Activated CD8-positive, alpha-beta T cell treated with anti-CD3 and anti-CD28 coated beads for 36 hours (primary cell): ENCODE measurements at places on chromosomes 16 and 17. TPM values are rescaled to one million over a fixed set of nuclear protein-coding genes. Genes with fewer than 3 reads are reported as not detected.
A peak's percentile ranks its signal among the peaks of the same experiment; 100 is the strongest.

DNA sequence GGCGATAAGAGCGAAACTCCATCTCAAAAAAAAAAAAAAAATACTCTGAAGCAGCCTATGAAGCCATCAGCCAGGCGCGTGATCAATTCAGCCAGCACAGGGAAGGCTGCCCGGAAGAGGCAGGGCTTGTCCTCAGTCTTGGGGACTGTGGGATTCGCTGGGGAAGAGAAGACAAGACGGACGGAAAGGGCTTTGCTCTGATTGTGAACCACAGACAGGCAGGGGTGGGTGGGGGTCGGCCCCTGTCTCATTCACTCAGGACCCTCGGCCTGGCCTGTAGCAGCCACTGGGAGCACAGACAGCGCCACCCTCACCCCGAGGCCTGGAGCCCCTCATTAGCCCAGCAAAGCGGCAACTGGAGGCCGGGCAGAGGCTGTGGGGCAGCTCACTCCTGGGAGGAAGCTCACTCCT is 37.2 kb downstream of the ABR start:
- no peak for DNase-seq

GRCh38 chr16:84815462-84815861 is 4.3 kb upstream of the CRISPLD2 start:
- no peak for DNase-seq

- DNase-seq: no peak
Observed at GRCh38 chr17:62892061-62892675, 73.9 kb upstream of the TANC2 start.

DNA sequence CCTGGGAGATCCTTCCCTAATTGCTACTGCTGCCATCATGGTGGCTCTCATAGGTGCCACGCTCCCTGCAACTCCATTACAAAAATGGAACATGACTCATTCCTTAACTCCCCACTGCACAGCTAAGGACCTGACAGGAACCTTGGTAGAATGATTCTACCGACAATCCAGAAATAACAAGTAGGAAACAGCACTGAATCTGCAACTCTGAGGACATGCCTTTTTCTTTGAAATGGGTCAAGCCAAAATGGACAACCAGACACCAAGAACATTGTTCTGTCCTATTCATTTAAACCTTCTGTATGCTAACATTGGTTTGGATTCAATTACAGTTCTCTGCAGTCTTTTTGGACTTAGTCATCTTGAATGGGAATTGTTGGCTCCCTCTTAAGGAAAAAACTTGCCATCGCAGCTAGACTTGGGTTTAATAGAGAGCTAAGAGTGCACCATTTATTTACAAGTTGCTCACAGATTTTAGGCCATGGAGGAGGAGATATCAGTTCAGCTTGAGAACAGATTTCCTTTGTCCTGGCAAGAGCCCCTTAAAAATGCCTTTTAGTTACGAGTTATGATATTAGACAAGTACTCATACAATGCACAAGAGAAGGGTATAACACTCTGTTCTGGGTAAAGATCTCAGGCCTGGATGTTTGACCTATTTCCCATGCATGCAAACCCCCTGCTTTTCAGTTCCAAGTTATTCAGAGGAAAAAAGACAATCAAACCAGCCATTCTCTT is 20.9 kb upstream of the NSRP1 start:
- DNase-seq: no peak

GRCh38 chr16:12060751-12061150 is 84.2 kb downstream of the SNX29 start:
- DNase-seq: no peak

DNA sequence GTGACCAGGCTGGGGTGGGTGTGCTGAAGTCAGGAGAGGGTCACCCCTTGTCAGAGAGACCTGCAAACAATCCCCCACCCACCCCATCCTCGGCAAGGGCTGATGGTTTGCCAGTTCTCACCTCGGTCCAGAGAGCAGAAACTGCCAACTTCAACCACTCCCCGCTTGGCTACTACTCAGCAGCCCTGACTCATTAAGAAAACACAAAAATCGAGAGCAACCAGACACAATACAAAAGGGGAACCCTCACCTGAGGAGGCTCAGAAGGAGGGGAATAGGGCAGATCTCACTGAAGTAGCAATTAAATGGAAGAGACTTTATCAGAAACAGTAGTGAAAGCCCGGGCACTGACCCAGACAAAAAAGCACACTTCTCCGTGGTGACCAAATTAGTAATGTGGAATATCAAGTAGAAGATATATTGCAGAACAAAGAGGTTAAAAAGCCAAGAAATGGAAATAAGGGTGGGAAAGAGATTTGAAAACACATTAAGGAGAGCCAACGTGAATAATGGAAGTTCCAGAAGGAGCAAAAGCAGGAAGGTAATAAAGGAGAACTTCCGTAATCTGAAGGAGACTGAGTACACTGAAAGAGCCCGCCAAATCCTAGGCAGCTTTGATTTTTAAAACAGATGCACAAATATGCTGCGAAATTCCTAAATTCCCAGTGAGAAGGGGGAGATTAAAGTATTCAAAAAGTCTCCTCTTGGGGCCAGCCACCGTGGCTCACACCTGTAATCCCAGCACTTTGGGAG is 23.6 kb downstream of the CENPV start:
- no peak for DNase-seq

GRCh38 chr16:80309178-80309577 is 231.6 kb upstream of the DYNLRB2 start:
- DNase-seq: no peak

DNA sequence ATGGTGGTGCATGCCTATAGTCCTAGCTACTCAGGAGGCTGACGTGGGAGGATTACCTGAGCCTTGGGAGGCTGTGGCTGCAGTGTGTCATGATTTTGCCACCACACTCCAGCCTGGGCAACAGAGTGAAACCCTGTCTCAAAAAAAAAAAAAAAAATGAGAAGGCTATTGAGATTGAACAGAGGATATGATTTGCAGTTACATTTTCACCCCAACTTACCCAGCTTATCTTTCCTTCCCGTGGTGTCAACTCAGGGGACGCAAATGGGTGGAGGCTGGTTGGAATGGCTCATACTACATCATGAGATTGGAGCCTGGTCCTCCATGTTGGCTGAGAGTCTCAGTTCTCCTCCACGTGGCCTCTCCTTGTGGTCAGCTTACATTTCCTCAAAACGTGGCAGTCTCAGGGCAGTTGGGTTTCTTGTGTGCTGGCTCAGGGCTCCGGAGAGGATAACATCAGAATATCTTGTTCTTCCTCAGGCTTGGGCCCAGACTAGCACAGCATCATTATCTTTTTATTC is 17.2 kb upstream of the NSMCE1 start:
- DNase-seq: no peak

GRCh38 chr17:32157225-32157624 is 14.9 kb downstream of the RHOT1 start:
- no peak for DNase-seq

GRCh38 chr17:82126556-82127314 is 28.7 kb upstream of the FASN start:
- DNase-seq: peak; percentile 87

DNA sequence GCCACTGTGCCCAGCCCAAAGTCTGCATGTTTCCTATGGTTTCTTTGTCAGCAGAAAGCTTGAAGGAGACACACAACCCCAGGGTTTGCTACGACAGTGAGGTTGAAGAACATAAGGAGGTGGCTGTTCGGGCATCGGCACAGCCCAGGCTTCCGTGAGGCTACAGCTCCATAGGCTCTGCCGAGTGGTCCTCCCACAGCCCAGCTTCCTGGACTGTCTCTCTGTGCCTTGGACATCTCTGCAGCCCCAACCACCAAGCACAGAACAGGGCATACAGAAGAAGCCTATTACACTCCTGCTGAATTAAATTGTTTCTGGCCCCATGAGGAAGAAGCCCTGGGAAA is 3.2 kb upstream of the HAP1 start:
- DNase-seq: no peak

DNA sequence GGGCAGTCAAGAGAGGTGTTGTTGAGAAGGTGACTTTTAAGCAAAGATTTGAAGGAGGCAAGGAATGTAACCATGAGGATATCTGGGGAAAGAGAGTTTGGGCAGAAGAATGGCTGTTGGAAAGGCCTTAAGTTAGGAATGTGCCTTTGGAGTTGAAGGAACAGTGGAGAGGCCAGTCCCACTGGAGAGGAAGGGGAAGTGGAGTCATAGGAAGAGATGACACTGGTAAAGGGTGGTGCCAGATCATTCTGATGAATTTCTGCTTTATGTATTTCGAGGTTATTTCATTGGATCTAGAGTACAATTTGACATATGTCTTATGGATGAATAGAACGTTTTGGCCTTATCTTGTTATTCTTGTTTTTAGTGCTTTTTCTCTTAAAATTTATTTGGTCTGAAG is 93.5 kb downstream of the WWP2 start:
- DNase-seq: no peak

DNA sequence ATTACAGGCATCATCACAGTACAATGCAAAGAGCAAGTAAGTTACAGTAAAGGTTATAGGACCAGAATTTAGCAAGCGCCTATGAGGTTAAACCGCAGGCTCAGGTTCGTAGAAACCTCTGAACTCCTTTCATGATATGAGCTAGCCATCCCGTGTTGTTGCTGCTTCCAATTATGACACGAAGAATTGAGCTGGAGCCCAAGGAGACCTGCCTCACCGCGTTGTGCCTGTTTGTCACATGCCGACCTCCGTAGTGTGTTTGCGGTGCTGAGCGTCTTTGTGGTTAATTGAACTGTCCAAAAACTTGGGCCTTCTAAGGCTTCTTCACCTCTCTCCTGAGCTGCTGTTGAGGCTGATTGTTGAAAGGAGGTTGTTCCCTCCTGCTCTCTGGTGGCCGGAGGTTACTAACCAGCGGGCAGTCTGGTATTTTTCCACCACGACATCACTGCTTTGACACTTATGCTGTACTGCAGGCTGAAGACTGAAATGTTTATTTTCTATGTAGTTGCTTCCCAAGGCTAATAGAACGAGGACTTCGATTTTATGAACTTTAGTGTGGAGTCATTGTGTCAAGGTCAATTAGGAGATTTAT is 67.5 kb downstream of the SEC14L1 start:
- no peak for DNase-seq

GRCh38 chr17:15154618-15155017 is 110.5 kb downstream of the PMP22 start:
- no peak for DNase-seq

- peak; percentile 24 for DNase-seq
Observed at GRCh38 chr16:23979982-23980381, 144.2 kb downstream of the PRKCB start.

- no peak for DNase-seq
Observed at GRCh38 chr17:1999557-2000251, 25.4 kb downstream of the RTN4RL1 start.

The CBFA2T3 gene
- total RNA-seq: 0.34 TPM

The KRTAP4-9 gene
- not detected for total RNA-seq

The FAM20A gene
- not detected for total RNA-seq

The RAB26 gene
- total RNA-seq: 0.49 TPM

The C16orf92 gene
- total RNA-seq: not detected

The TMEM114 gene
- total RNA-seq: not detected

The TBC1D3C gene
- total RNA-seq: not detected

The NLRC3 gene
- 17.9 TPM for total RNA-seq

The ABCA9 gene
- total RNA-seq: not detected
